ENCODE measurements at places on chromosomes 12 and 14.

- peak; percentile 65 for DNase-seq
These were observed 457 bp downstream of the SOCS2 start for GRCh38 chr12:93572712-93573551.

DNA sequence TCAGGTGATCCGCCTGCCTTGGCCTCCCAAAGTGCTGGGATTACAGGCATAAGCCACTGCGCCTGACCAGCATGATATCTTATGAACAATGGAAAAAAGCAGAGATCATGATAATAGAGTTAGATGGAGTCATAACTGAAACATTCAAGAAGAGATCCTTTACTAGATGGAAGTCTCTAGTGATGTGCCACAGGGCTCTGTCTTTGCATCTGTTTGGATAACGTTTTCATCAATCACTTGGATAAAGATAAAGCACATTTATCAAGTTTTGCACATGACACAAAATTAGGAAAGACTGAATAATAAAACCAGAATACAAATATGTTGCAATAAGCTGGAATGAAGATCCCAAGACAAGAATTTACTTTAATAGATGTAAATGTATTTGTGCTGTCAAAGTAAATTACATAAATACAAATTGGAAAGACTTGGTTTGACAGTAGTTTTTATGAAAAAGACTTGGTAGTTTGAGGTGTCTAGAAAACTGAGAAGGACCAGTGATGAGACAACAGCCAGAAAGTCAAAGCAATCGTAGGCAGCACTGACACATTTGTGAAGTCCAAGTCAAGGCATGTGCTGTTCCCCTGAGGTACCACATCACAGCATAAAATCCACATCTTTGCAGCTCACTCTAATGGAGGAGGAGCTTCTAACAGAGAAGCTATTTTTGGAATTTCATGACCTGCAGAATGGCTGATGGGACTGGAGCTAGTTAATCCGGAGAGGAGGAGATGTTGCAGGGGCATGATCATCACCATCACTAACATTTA, 28.5 kb downstream of the GPRC5A start:
- no peak for DNase-seq

DNA sequence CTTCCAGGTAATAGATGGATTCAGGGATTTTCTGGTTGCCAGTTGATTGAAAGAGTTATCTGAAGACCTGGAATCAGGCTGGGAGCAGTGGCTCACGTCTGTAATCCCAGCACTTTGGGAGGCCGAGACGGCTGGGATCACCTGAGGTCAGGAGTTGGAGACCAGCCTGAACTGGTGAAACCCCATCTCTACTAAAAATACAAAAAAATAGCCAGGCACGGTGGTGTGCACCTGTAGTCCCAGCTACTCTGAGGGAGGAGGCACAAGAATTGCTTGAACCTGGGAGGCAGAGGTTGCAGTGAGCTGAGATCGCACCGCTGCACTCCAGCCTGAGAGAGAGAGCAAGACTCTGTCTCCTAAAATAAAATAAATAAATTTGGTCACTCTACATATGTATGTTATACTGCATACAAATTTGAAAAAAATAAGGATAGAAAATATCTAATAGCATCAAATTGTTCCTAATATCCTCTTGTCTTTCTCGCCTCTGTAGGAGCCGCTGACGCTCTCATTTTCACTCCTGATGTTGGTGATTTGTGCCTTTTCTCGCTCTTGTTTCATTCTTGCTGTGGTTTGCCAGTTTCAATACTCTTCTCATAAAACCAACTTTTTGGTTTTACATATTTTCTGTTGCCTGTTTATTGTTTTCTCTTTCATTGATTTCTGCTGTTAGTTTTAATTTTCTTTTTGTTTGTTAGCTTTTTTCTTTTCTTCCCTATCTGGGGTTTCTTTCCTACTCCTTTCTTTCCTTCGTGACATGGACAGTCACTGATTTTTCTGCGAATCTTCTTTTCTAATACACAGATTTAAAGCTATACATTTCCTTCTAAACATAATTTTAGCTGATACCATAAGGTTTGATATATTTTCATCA, 23.8 kb upstream of the PLD4 start:
- no peak for DNase-seq

DNA sequence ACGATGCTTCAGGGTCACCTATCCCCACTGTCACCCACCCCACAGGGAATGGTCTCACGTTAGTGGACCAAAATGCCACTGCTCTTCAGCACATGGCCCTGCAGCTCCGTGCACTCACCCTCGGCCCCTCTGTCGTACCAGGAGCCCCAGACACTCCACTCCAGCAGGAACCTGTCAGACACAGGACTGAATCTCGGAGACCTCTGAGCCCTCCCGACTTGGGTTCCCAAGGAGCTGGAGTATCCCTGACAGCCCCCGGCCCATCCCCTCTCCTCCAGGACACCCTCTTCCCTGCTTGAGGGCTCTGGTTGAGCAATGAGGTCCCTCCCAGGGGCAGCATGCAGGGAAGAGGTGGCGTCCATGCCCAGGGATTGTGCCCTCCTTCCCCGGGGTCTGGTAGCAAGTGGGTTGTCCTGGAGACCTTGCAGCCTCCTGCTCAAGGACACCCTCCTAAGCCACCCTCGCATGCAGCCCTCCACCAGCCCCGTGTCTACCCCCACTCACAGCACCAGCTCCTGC, 20.4 kb upstream of the LRTM2 start:
- no peak for DNase-seq

DNA sequence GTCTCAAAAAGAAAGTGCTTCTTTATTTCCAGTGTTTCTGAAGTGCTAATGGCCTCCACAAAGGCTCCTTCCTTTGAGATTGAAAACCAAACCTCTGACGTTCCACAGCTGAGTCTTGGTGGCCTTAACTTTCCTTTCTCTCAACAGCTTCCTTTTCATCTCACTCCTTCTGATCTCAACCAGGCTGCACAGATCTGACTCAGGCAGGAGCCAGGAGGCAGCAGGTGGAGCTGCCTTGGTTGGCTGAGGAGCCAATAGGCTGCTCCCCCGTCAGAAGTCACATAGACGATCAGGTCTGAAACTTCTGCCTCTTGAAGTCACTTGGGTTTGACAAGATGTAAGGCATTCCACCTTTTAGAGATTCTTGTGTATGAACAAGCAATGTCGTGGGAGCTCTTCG, 9.1 kb upstream of the KCNA5 start:
- no peak for DNase-seq

GRCh38 chr14:103169954-103170353, 46.7 kb downstream of the TNFAIP2 start:
- DNase-seq, result no peak

DNA sequence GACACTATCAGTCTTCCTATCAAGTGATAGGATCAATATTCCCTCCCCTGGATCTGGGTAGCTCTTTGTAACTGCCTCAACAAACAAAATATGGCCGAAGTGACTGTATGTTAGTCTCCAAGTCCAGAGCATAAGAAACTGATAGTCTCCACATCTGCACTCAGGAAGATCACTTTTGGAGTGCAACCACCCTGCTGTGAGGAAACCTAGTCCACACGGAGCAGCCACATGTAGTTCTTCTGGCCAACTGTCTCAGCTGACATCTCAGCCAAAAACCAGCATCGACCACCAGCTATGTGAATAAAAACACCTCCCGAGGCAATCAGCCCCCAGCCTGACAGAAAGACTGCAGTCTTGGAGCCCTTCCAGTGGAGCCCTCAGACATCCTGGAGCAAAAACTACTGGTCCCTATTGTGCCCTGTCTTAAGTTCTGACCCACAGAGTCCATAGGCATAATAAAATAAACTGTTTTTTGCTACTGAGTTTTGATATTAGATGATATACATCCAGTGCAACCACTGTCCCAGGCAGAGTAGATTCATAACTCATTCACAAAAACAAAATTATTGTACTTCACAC, 143.8 kb downstream of the MED13L start:
- no peak for DNase-seq

DNA sequence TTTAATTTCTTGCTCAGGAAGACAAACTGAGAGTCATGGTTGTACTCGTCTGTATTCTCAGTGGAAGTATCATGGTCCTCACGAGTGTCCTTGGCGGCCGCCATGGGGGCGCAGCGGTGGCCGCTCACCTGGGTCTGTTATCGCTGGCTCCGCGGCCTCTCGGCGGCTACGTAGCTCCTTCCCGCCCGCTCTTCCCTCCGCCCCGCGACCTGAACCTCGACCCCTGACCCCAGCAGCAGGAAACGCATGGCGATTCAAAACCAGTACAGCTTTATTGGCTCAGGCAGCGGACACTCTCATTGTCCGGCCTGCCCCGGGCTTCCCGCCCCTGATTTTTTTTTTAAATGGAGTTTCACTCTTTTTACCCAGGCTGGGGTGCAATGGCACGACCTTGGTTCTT, 80.8 kb downstream of the E2F7 start:
- no peak for DNase-seq

DNA sequence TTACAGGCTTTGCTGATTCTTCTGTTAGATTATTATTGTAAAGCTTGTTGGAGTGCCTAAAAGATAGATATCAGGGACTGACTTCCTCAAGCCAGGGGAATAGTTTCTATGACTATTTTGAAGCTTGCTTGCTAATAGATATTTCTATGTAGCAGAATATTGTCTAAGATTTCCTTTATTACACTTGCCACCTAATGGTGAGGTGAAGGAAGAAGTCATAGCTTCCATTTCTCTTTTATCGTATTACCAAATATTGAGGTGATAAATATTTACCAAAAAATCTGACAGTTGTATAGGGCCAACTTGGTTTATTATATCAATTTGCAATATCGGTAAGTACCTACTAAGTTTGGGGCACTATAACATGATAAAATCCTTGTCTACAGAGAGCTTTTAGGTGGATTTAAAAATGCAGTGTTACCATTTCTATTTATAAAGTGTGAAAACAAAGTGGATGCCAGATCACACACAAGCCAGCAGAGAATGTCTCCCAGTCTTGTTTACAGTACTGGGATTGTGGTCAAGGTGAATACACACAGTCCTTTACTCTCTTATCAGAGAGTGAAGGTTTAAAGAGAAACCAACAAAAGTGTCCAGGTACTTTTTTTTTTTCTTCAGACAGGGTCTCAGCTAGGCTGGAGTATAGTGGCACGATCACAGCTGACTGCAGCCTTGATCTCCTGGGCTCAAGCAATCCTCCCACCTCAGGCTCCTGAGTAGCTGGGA, 137.9 kb downstream of the IGF1 start:
- DNase-seq, result no peak

DNA sequence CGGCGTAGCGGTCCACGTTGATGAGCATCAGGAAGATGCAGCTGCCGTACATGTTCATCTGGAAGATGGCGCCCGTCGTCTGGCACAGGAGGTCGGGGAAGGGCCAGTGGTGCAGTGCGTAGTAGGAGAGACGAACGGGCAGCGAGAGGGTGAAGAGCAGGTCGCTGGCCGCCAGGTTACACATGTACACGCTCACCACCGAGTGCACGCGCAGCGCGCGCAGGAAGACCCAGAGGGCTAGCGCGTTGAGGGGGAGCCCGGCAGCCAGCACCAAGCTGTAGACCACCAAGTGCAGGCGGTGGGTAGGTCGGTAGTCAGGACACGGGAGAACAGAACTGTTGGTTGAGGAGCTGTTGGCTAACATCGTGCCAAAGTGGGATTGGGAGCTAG, 13.7 kb upstream of the CHD4 start:
- no peak for DNase-seq

GRCh38 chr12:5442251-5443006, 10.5 kb downstream of the NTF3 start:
- peak; percentile 72 for DNase-seq

DNA sequence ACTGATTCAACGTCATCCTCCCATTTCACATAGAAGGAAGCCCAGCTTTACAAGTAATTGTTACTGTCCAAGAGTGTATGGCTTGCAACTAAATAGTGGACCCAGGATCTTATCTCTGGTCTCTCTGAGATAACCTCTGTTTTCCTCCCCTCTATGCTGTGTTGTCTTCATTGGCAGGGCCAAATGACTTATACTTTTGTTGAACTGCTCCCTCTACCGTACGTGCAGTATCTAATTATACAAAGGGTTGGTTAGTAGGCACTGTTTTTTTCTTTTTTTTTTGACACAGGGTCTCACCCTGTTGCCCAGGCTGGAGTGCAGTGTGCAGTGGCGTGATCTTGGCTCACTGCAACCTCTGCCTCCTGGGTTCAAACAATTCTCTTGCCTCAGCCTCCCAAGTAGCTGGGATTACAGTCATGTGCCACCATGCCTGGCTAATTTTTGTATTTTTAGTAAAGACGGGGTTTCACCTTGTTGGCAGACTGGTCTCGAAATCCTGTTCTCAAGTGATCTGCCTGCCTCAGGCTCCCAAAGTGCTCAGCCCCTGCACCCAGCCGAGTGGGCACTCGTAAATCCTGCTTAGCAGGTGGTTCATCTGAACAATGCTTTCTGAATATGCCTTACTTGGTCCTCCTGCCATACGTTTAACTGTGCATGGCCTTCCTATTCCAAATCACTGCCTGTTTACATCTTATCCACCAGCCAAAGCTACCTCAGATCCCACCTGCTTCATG, 162.1 kb downstream of the ADCK1 start:
- no peak for DNase-seq

GRCh38 chr12:6171409-6172015, 28.7 kb upstream of the CD9 start:
- no peak for DNase-seq

GRCh38 chr12:19410211-19410610, 29.1 kb upstream of the AEBP2 start:
- DNase-seq, result no peak

DNA sequence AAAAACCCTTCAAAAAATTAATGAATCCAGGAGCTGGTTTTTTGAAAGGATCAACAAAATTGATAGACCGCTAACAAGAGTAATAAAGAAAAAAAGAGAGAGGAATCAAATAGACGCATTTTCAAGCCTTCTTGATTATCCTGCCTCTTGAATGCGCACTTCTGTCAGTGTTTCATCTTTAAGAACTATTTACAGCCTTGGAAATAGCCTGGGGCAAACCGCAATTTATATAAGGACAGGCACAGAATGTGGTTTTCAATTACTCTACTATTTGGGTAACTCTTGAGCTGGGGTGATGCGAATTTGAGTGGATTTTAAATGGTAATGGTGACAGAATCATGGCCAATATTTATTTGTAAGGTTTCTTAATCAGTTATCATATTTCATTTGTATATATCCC, 179.1 kb upstream of the OTX2 start:
- DNase-seq, result no peak

DNA sequence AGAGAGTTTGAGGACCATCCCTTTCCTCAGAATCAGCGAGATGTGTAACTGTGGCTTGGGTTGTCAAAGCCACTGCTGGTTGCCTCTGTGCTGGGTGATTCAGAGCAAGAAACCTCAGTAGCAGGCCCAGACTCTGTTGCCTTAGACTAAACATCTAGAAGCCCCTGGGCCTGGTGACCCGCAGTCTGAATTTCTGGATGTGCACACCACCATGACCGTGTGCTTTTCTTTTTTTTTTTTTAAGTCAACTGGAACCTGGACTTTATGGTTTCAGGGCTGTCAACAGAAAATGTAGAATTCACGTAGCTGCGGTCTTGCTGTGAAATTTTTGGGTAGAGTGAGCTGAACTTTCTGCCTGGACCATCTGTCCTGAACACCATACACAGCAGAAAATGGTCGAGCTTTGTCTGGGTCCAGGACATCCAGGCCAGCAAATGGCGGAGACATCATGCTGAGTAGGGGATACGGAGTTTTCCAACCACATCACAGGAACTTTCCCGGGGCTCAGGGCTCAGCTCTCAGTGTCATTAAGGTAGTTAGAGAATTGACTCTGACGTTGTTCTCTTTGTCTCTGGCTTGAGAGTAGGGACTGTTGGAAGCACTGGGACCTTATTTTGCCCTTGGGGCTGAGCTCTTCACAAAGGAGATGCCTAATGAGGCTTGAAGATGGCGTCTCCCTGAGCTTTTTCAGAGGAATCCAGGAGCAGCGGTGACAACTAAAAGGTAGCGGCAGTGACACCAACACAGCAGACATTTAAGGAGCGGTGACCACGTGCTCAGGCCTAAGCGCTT, 23.0 kb upstream of the BATF start:
- DNase-seq, result no peak

- no peak for DNase-seq
These were observed 133.0 kb upstream of the RASSF8 start for GRCh38 chr12:25825446-25825845.

All from mucosa of descending colon (tissue), 3 donors.